Brain (organoid and tissue), 16 donors: ENCODE measurements at places on chromosomes 3 and 15. TPM values are rescaled to one million over a fixed set of nuclear protein-coding genes. Genes with fewer than 3 reads are reported as not detected.

PLSCR5 gene
- polyA plus RNA-seq: not detected

DNA sequence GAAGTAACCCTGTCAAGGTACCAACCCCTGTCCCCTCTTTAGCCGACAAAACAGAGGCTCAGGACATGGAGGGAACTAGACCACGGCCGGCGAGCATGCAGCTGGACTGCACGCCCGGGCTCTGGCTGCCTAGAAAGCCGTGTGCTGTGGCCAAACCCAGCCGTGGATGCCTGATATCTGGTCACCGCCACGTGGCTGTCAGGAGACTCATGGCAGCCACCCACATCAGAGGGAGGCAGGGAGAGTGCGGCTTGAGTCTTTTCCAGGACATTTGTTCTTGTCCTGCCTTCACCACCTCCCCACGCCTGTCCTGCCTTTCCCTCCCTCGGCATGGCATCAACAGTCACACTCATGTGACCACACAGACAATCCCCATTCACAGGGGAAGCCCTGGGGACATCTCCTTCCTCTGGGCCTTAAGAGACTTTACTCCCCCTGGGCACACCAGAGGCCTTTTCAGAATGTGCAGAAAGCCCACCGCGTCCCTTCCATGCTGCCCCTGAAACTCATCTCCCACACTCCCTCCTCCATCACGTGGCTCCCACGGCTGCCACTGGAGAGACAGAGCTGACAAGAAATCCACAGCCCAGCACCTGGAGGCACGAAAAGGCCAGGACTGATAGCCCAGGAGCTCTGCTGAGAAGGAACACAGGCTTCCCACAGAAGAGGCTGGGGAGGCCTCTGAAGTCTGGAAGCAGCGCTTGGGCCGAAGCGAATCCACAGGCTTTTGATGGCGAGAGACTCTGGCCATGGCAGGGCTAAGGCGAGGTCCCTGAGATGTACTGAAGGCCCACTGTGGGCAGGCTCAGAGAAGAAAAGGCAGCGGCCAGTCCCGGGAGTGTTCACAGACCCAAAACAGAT is 71.2 kb upstream of the IQSEC1 start:
- no peak for DNase-seq

DNA sequence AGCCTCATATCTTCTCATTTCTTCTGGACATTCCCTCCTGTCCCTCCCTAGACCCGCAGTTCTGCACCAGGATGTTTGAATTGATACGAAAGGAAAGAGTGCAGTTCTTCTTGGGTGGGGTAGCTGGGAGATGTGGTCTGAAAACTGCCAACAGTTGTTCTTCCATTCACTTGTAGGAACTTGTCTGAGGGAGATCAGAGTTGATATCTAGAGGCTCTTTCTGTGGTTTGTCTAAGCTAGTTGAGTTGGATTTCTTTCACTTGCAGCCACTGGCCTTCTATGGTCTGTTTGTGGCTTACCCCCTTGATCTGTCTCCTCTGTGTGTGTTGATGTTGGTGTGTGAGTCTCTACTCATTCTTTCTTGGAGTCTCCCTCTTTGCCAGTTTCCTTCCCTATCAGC is 42.5 kb upstream of the PIK3CB start:
- no peak for DNase-seq

DNA sequence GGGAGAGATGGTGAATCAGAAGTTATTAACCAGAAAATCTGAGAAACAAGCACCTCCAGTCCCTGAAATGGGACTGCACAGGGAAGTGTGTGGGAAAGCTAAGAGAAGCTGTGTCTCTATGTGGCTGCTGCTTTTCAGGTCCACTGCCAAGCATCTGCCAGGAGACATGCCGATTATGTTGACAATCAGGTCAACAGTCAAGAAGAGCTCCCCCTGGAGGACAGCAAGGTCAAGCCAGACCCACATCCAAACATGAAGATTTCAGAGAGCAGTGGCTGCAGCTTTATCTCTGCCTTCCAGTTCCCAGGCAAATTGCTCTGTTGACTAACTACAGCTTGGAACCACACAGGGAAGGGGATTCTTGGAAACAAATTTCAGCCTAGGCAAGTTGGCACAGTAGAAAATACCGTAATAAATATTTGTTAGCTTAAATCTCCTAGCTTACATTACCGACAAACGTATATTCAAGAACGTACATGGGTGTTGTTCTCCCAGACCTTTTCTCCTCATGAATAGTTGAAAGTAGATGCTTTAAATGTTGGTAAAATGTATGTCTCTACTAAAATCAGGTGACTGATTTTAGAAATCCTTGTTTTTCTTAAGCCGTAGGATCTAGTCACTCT is 394.5 kb upstream of the RARB start:
- peak; percentile 61 for DNase-seq

- DNase-seq: no peak
Observed at GRCh38 chr3:116129187-116129946, 315.9 kb downstream of the LSAMP start.

- DNase-seq: no peak
Observed at GRCh38 chr3:195597848-195598247, 14.1 kb upstream of the APOD start.

SCAP gene
- polyA plus RNA-seq: 56.1 TPM

LYZL4 gene
- polyA plus RNA-seq: not detected

CFAP92 gene
- polyA plus RNA-seq: 0.27 TPM
